ENCODE measurements at places on chromosomes 7 and 10. TPM values are rescaled to one million over a fixed set of nuclear protein-coding genes. Genes with fewer than 3 reads are reported as not detected.

Gene CPA1
- total RNA-seq, result 11.9 TPM

Gene TMEM178B
- total RNA-seq, result 0.02 TPM

Gene LIPF
- not detected for total RNA-seq

Gene LLCFC1
- total RNA-seq, result not detected

Gene UCMA
- not detected for total RNA-seq

Gene PTN
- not detected for total RNA-seq

Gene ANKRD1
- total RNA-seq, result not detected

Gene ADIRF
- 448 TPM for total RNA-seq

Gene BBIP1
- 38.9 TPM for total RNA-seq

- DNase-seq, result no peak
- no peak overlapping the region for H3K4me3 ChIP-seq
- peaks cover 14% of the 10 kb centered on the region for H3K36me3 ChIP-seq
Observed at GRCh38 chr7:90407484-90407821, 4.2 kb downstream of the CLDN12 start.

- H3K27me3 ChIP-seq, result 0 out of 2 replicates have a peak, but pooled peaks cover 9% of the 10 kb centered on the region
- H3K27ac ChIP-seq, result no peak overlapping the region
- no peak for DNase-seq
- no peaks in the 10 kb centered on the region for H3K36me3 ChIP-seq
- H3K4me3 ChIP-seq, result no peak overlapping the region
Observed at GRCh38 chr7:48259463-48260280, 88.4 kb downstream of the ABCA13 start.

DNA sequence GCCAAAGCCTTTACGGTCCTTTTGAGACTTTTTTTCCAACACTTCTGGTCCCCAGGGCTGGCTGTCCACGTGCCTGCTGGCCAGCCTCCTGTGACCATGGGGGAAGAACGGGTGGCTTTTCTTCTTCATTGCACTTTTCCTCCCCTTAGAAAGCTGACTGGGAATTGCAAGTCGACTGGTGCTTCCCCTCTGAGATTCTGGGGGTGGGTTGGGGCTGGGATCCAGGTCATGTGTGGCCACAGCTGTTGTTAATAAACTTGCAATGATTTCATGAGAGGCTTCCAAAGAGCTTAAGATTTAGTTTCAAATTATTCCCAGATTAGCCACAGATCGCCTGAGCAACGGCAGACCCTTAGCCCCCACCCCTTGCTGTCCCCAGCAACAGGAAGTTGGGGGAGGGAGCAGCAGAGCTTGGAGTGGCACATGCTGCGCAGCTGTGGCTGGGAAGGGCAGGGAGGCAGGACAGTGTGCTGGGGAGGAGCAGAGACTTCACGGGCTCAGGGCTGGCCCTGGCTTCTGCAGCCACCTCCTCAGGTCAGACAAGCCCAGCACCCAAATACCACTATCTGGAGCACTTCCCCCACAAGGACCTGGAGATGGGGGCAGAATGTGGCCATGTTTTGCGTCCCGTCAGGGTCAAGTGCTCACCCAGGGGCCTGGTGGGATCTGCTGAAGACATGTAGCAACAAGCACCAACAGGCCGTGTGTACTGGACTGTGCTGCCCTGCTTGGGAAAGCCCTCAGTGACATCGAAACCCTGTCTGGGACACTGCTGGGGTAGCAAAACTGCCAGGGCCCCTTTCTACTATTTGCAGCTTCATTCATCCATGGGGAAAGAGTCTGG, 147.1 kb downstream of the RNF216 start:
- H3K36me3 ChIP-seq, result peaks cover 5% of the 10 kb centered on the region
- no peak overlapping the region for H3K27ac ChIP-seq
- 0 out of 2 replicates have a peak, but pooled peaks cover 3% of the 10 kb centered on the region for H3K4me1 ChIP-seq
- DNase-seq, result no peak

GRCh38 chr7:137484326-137484725, 140.8 kb upstream of the PTN start:
- H3K27ac ChIP-seq, result no peak overlapping the region
- no peaks in the 10 kb centered on the region for H3K36me3 ChIP-seq

- H3K4me3 ChIP-seq, result no peak overlapping the region
- H3K4me1 ChIP-seq, result no peaks in the 10 kb centered on the region
- DNase-seq, result no peak
- no peaks in the 10 kb centered on the region for H3K36me3 ChIP-seq
Observed at GRCh38 chr10:77493239-77493806, 144.3 kb downstream of the KCNMA1 start.

DNA sequence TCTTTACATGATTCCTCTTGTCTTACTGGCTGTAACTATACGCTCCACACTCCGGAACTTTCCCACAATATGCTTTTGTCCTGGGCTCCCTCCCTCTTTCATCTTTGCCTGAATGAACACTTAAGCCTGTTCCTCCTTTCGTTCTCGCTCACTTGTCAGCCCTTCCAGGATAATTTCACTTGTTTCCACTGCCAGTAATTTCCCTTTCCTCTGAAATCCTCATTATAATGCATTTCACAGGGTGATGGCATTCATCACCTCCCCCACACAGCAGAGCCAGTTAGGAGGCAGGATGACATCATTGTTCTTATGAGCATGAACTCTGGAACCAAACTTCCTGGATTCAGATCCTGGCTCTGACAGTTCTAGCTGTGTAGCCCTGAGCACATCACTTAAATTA, 372.6 kb downstream of the GPR158 start:
- H3K4me1 ChIP-seq, result no peaks in the 10 kb centered on the region
- H3K4me3 ChIP-seq, result no peak overlapping the region
- no peak overlapping the region for H3K27ac ChIP-seq

DNA sequence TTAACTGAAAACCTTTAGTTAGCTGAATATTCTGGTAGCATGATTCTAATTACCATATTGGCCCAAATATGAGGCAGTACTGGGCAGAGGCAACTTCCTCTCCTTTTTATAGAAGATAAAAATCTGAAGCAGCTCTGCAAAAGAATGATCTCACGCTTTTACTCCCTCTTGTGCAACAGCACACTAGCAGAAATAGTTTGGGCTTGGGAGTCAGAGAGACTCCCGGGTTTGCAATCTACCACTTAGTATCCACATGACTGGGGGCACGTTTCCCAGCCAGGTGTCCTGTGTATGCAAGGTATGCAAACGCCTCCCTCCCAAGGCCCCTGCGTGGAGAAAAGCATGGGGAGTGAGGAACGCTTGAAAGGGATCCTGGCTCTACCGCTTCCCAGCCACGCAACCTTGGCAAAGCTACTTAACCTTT, 47.2 kb upstream of the RHEB start:
- no peak overlapping the region for H3K27ac ChIP-seq
- H3K4me3 ChIP-seq, result no peak overlapping the region
- H3K36me3 ChIP-seq, result 0 out of 2 replicates have a peak, but pooled peaks cover 2% of the 10 kb centered on the region
- no peak for DNase-seq
- H3K4me1 ChIP-seq, result no peaks in the 10 kb centered on the region

- DNase-seq, result no peak
- H3K4me3 ChIP-seq, result no peak overlapping the region
- no peaks in the 10 kb centered on the region for H3K4me1 ChIP-seq
- no peaks in the 10 kb centered on the region for H3K27me3 ChIP-seq
Observed at GRCh38 chr7:107023522-107024151, 20.9 kb upstream of the PRKAR2B start.

DNA sequence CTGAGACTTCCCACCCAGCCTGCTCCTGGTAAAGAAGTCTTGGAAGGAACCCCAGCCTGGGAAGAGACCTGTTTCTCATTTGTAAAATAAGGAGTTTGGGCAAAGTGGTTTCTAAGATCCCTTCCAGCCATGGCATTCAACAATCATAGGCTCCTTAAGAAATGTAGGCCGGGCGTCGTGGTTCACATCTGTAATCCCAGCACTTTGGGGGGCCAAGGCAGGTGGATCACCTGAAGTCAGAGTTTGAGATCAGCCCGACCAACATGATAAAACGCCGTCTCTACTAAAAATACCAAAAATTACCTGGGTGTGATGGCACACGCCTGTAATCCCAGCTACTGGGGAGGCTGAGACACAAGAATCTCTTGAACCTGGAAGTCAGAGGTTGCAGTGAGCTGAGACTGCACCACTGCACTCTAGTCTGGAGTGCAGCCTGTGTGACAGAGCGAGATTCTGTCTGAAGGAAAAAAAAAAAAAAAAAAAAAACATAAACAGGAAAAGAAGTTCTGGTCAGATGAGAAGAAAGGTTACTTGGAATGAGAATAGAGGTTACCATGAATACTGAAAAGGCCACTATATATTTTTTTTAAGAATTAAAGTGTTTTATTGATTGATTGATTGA, 15.9 kb downstream of the DLG5 start:
- peaks cover 21% of the 10 kb centered on the region for H3K4me1 ChIP-seq
- no peaks in the 10 kb centered on the region for H3K27me3 ChIP-seq
- no peak overlapping the region for H3K4me3 ChIP-seq

GRCh38 chr10:97013983-97014382, 171.8 kb downstream of the SLIT1 start:
- no peaks in the 10 kb centered on the region for H3K4me1 ChIP-seq
- DNase-seq, result no peak
- no peaks in the 10 kb centered on the region for H3K27me3 ChIP-seq
- no peak overlapping the region for H3K4me3 ChIP-seq
- H3K36me3 ChIP-seq, result no peaks in the 10 kb centered on the region

DNA sequence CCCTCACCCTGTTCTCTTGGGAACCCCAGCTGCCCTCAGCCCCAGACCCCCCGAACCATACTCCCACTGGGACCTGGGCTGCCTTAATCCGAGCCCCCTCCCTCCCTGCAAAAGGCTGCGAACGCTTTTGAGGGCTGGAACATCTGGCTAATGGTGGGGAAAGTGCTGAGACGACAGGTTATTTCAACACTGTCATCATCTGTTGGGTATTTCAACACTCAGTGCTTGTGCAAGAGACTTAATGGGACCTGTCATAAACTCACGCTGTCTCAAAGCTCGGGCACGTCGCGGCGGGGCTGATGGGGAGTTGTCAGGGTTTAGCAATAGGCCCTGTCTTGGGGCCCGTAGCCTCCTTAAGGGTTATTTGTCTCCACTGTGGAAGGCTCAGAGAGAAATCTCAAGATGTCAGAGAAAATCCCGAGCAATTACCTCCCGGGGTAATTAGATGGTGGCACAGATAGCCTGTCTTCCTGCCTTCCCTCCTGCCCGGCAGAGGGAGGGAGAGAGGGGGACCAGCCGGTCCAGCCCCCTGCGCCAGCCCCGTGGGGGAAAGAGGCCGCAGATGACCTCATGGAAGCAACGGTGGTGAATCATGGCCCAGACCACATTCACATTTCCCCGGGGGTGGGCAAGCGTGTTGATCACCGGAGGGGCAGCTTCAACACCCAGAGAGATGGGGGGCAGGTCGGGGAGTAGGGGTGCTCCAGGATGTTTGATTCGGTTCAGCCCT, 88.7 kb upstream of the MYL10 start:
- H3K27ac ChIP-seq, result no peak overlapping the region
- no peak overlapping the region for H3K4me3 ChIP-seq
- H3K4me1 ChIP-seq, result no peaks in the 10 kb centered on the region
- H3K36me3 ChIP-seq, result no peaks in the 10 kb centered on the region
- no peak for DNase-seq

GRCh38 chr7:135247746-135248471, 14.3 kb downstream of the STRA8 start:
- no peaks in the 10 kb centered on the region for H3K36me3 ChIP-seq
- H3K4me1 ChIP-seq, result no peaks in the 10 kb centered on the region
- no peak overlapping the region for H3K4me3 ChIP-seq

DNA sequence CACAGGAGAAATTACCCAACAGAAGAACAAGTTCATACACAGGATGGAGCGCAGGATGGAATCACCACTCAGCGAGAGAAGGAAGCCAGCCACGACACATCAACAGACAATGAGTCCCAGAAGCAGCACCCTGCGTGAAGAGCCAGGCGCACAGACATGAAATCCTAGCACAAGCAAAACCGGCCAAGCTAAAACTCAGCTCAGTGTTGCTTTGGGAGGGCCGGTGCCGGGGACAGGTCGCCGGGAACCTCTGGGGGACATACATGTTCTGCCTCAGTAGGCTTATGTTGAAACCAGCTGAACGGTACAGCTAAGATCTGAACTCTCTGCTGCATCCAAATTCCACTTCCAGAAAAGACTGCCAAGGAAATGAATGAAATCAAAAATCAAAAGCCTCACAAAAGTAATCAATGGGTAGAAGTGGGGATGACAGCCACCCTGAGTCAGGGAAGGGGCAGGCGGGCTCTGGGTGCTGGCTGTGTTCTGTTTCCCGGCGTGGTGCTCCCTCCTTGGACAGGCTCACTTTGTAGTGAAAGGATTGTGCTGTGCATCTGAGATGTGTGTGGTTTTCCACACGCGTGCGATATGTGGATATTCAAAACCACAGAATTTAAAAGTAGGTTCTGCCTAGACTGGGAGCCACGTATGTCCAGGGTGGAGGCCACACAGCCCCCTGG, 114.7 kb downstream of the PDGFA start:
- H3K27me3 ChIP-seq, result peaks cover 28% of the 10 kb centered on the region
- no peaks in the 10 kb centered on the region for H3K4me1 ChIP-seq
- DNase-seq, result no peak
- no peaks in the 10 kb centered on the region for H3K36me3 ChIP-seq
- H3K27ac ChIP-seq, result no peak overlapping the region

- H3K4me3 ChIP-seq, result no peak overlapping the region
- H3K27me3 ChIP-seq, result no peaks in the 10 kb centered on the region
- H3K36me3 ChIP-seq, result no peaks in the 10 kb centered on the region
- H3K27ac ChIP-seq, result no peak overlapping the region
Observed at GRCh38 chr10:63819753-63820329, 298.6 kb downstream of the REEP3 start.

- no peak overlapping the region for H3K27ac ChIP-seq
- no peak for DNase-seq
- H3K36me3 ChIP-seq, result no peaks in the 10 kb centered on the region
- no peak overlapping the region for H3K4me3 ChIP-seq
Observed at GRCh38 chr7:27969346-27969745, 211.2 kb downstream of the JAZF1 start.

DNA sequence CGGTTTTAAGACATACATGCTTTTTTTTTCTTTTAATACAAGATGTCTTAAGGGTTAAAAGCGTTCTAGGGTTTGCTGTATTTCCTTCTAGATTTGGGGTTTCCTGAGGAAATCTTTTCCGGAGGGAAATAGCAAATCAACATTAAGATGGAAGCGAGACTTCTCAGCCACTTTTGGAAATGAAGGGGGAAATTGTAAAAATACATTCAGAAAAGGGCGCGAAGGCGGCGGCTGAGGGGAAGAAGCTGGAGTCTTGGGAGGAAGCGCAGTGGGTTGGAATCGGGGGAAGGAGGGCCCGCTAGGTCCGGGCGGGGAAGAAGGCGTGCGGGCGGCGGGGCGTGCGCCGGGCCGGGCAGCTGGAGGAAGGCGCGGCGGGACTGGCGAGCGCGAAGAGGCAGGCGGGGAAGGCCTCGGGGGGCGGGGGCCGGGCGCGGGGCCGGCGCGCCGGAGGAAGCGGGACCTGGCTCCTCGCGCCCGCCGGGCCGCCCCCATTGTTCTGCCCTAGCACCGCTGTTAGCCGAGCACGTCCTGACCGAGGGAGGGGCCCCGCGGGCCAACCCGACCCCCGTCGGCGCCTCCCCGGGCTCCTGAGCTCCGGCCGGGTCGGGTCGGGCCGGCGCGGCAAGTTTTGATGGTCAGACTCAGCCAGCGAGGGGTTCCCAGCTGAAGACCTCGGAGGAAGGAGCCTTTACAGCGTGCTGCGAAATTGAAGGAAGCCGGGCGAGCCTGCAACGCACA, 1.5 kb upstream of the SKIDA1 start:
- no peaks in the 10 kb centered on the region for H3K27me3 ChIP-seq
- DNase-seq, result no peak
- H3K4me3 ChIP-seq, result peak overlapping the region; percentile 52
- peaks cover 16% of the 10 kb centered on the region for H3K4me1 ChIP-seq
- peak overlapping the region; percentile 91 for H3K27ac ChIP-seq

GRCh38 chr10:71316786-71317160, 2.3 kb upstream of the SLC29A3 start:
- H3K27ac ChIP-seq, result no peak overlapping the region
- H3K4me3 ChIP-seq, result no peak overlapping the region
- H3K4me1 ChIP-seq, result peaks cover 7% of the 10 kb centered on the region
- H3K36me3 ChIP-seq, result no peaks in the 10 kb centered on the region
